ENCODE measurements at places on chromosomes 13 and 19.

- no peak for DNase-seq
Observed at GRCh38 chr19:8085598-8086408, 33.2 kb downstream of the CCL25 start.

GRCh38 chr19:18675779-18676178, 7.7 kb upstream of the CRTC1 start:
- no peak for DNase-seq

- DNase-seq = no peak
Observed at GRCh38 chr19:3653865-3654513, 27.4 kb upstream of the CACTIN start.

DNA sequence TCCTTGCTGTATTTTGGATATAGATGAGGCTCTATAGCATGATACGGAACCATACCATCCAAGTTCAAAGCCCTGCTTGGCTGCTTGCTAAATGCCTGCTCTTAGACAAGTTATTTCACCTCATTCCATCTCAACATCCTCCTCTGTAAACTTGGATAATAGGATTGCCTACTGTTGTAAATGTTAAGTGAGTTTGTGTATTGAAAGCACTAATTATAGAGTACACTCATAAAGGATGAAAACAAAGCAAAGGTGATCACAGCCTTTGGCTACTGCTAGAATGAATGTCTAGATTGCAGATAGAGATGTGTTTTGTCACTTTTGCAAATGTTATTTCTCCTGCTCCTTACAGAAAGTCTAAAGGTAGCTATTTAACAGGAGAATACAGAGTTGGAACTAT, 34.3 kb upstream of the STARD13 start:
- no peak for DNase-seq

Data from activated CD4-positive, CD25-positive, alpha-beta regulatory T cell treated with anti-CD3 and anti-CD28 coated beads, Interleukin-2, amount 50 U/mL, for 72 hours (primary cell).